Right ventricle myocardium inferior (tissue), 1 donor: ENCODE measurements at places on chromosomes 12 and 14. TPM values are rescaled to one million over a fixed set of nuclear protein-coding genes. Genes with fewer than 3 reads are reported as not detected.

Gene RASSF8
- 26.2 TPM for total RNA-seq

Gene PIP4K2C
- 13.1 TPM for total RNA-seq

DNA sequence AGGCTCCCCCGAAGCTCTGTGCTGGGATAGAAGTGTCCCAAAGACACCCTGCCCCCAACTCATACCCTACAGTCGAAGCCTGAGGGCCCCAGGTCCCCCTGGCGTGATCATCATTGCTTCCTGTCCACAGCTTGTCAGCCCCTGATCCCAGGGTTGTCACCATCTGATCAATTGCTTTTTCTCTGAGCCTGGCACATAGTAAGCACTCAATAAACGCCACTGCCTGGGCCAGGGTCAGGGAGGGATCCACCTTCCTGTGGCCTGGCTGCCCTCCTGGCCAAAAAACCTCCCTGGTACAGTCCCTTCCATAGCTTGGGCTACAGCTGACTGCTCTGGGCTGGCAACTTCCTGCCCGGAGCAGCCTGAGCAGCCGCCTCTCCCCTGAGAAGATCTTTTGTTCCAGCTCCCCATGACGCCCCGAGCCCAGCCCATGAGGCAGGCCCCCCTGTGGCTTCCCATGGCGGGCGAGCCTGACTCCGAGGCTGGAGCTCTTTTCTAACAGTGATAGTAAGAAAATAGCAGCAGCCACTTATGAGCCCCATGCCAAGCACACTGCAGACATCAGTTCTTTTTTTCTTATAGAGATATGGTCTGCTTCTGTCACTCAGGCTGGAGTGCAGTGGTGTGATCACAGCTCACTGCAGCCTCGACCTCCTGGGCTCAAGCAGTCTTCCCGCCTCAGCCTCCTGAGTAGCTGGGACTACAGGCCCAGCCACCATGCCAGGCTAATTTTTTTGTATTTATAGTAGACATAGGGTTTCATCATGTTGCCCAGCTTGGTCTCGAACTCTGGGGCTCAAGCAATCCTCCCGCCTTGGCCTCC is 6.5 kb downstream of the SH2B3 start:
- DNase-seq: no peak

DNA sequence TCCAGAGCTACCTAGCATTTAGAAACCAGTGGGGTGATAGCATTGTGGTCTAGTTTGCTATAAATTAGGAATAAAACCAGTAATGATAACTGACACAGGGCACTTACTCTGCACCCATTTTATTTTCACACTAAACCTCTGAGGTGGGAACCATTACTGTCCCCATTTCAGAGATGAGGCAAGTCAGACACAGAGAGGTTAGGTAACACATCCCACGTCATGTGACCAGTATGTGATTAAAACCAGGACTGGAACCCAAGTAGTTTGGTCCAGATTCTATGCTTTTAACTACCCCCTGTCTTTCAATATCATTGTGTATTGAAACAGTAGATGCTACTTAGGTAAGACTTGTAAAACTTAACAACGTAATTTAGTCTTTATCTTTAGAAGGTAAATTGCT is 110.2 kb downstream of the PLXNC1 start:
- no peak for DNase-seq

DNA sequence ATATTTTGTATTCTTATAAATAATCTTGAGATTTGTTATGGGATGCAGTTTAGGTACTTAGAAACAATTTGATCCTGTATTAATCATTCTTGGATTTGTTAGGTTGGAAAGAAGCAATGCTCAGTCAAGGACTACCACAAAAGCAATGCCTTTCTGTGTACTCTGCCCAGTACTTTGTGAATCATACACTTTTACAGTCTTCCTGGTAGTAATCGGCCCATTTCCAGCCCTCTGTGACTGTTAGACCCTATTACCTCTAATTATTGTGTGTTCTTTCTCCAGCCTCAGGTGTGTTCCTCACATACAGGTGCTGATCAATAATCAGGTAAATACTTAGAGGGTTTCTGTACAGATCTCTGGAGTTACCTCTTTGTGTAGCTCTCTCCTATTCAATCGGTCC is 609.0 kb downstream of the KCNH5 start:
- DNase-seq: no peak

Gene COCH
- 0.43 TPM for total RNA-seq

DNA sequence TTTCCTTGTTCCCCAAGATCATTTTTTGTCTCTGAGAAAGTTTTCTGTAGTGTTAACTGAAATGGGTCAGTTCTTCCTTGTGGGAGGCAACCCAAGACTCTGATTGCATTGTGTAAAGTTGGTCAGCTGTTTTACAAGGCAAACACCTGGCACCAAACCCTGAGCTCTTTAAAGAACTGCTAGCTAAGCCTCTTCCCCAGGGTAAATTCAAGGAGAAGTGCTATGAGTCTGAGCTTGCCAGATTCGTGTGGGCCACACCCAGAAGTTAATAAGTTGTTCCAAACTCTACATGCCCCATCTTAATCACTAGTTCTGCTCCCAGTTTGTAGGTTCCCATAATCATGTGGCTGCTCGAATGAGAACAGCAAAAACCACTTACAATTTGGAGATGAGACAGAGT is 214.5 kb downstream of the BTG1 start:
- DNase-seq: no peak

GRCh38 chr12:48000878-48001504 is 3.3 kb downstream of the COL2A1 start:
- no peak for DNase-seq

Gene BRMS1L
- total RNA-seq: 11.7 TPM

DNA sequence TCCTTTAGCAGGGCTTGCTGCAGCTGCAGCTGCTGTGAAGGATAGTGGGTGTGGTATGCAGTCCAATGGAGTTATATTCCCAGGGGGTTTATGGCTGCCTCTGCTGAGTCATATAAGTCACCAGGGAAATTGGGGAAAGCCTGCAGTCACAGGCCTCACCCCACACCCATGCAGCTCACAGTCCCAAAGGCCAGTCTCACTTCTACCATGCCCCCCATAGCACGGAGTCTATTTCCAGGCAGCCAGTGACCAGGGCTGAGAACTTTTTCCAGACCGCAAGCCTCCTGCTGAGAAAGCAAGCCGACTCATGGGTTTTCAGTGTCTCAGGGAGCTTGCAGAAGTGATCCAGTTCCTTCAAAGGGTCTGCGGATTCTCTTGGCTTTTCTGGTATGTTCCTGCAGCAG is 322.4 kb upstream of the CLEC14A start:
- no peak for DNase-seq

DNA sequence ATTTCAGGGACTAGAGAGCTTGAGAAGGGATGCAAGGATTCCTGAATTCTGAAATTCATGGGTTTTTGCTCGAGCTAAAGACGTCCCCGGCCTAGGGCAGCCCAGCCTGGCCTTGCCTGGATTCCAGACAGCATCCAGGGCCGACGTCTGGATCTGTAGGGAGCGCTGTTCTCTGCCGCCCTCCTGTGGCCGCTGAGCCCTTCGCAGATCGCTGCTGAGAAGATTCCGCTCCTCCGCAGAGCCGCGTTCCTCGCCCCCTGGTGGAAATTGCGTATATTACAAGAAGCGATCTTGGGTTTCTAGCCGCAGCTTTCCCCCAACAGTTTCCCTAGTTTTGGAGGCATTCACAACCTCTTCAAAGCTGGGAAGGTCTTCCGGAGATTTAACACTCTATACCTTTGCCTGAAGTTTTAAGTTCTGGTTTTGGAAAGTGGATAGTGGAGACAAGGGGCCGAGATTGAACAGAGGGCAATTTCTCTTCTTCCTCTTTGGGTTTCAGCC is 5.1 kb downstream of the CISTR start:
- DNase-seq: peak; percentile 96

Gene KLHL33
- total RNA-seq: 0.62 TPM

DNA sequence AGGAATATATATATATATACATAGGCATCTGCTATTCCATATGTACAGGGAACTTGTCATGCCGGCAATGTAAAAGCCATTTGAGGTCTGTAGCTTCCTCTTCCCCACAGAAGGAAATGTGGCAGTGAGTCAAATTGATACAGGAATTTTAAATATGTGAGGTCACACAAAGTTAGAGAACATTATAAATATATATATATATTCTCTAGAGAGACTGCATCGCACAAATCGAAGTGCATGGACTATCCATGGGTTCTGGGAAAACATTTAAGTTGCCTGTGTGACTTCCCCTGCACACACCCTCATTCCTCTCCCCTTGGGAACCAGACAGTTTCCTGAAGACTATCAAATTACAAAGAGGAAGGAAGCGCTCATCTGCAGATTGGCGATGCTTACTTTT is 100.9 kb upstream of the CCDC91 start:
- no peak for DNase-seq

- no peak for DNase-seq
Measured at GRCh38 chr14:40340708-40341107, 908.5 kb upstream of the FBXO33 start.

DNA sequence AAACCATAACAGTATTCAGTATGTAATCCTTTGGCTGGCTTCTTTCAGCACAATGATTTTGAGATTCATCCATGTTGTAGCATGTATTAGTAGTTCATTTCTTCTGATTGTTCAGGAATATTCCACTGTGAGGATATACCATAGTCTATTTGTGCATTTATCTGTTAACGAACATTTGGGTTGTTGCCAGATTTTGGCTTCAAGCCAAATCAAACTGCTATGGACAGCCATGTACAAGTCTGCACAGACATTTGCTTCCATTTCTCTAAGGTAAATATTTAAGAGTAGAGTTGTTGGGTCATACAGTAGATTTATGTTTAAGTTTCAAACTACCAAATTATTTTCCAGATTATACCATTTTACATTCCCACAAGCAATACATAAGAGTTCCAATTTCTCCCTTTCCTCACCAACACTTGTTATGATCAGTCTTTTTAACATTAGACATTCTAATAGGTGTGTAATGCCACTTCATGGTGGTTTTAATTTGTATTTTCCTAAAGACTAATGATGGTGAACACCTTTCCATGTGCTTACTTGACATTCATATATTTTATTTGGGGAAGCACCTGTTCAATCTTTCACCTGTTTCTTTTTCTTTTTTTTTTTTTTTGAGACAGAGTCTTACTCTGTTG is 56.6 kb downstream of the ZFYVE21 start:
- no peak for DNase-seq

Gene EVL
- total RNA-seq: 41.8 TPM

DNA sequence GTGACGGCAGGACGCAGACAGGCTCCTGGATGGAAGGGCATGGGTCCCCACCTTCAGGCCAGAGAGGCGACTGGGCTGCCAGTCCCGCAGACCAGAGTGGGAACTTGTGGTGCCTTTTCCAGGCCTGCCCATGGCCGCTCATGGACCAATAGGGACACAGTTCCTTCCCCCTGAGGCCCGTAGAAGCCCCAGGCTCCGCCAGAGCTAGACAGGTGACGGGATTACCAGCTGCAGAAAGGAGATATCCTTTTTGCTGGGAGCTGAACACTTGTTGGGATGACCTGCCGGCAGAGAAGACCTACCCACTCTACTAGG is 73.6 kb upstream of the RASSF8 start:
- no peak for DNase-seq

DNA sequence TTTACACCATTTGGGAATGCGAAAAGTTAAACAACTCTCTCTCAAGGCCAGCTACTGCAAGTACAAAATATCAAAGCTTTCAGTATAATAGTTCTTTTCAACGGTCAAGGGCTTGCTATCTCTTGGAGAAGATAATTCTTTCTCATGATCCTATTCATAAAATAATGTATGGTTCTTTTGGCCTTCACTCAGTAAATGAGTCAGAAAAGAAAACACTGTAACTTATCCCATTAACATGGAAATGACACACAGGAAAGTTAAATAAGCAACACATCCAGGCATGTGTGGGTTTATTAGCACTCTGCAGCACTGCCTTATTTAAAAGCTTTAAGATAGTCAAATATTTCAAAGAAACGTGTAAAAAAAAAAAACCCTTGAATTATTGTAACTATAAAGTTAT is 36.9 kb downstream of the ZFC3H1 start:
- DNase-seq: no peak

Gene GDF11
- total RNA-seq: 9.7 TPM

GRCh38 chr14:105488781-105489541 is 2.1 kb upstream of the TEDC1 start:
- peak; percentile 74 for DNase-seq

DNA sequence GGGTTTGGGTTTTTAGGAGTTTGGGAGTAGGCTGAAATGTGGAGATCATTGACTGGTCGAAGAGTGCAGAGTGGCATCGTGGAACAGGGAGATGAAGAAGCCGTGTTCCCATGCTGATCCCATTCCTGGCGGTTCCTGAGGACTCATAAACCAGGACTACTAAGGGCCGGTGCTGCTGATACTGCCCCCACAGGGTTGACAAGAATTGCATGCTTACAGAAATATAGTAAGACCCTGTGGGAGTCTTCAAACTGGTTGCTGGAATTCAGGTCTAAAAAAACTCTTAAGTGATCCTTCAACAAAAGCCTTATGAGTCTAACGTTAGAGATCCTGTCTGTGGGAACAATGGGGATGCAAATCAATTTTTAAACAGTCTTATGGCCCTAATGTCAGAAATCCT is 64.0 kb upstream of the ARHGAP5 start:
- no peak for DNase-seq

- no peak for DNase-seq
Measured at GRCh38 chr12:122137681-122138080, 36.3 kb downstream of the IL31 start.

DNA sequence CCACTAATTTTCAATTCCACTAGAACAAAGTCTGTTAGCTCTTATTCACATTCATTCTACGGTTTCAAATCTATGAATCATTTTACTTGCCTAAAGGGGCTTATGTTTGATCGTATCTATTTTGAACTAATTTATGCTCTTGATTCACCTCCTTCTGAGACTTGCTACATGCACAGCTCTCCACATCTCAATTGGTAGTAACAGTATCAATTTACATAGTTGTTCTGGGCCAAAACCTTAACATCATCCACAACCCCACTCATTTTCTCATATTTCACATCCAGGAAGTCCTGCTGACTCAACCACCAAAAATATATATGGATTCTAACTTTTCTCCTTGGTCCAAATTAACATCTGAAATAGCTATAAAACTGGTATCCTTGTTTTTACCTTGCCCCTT is 208.6 kb downstream of the RASSF9 start:
- DNase-seq: no peak

DNA sequence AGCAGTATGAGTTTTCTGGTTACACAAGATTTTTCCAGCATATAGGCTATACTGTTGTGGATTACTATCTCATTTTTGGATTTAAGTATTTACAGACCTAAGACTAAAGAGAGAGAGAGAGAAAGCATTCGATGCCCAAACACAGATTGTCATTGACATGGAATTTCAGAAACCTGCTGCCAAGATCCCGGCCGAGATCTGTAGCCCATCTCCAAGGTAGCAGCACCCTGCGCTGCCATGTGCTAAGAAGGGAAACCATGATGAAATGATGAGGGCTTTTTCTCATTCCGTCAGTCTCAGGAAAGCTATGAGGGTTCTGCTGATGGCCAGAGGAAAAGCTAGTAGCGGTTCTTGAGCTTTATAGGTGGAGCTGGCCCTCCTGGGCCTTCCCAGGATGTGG is 135.6 kb upstream of the EVL start:
- no peak for DNase-seq

Gene DCD
- not detected for total RNA-seq

- DNase-seq: no peak
Measured at GRCh38 chr12:89135976-89136634, 216.2 kb downstream of the DUSP6 start.
